Globus pallidus (tissue), 1 donor: ENCODE measurements at places on chromosomes 12 and 14.

DNA sequence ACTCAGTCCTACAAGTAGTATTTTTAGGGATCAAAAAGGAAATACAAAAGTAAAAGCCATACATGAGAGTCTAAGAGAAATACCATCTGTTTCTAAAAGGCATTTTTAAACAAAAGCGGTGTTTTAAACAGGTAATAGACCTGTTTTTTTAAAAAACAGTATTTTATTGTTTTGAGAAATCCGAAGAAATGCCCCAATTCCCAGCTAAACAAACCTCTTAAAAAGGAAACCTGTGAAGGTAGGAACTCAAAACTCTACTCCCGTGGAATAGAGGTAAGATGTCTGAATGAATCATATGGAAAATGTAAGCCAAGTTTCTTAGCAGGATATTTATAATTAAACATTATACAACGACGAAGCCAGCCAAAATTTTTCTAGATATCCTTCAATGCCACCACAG, 2.0 kb downstream of the PPP1R13B start:
- no peak for DNase-seq

- DNase-seq: no peak
Observed at GRCh38 chr14:58584383-58584782, 53.4 kb upstream of the DACT1 start.

DNA sequence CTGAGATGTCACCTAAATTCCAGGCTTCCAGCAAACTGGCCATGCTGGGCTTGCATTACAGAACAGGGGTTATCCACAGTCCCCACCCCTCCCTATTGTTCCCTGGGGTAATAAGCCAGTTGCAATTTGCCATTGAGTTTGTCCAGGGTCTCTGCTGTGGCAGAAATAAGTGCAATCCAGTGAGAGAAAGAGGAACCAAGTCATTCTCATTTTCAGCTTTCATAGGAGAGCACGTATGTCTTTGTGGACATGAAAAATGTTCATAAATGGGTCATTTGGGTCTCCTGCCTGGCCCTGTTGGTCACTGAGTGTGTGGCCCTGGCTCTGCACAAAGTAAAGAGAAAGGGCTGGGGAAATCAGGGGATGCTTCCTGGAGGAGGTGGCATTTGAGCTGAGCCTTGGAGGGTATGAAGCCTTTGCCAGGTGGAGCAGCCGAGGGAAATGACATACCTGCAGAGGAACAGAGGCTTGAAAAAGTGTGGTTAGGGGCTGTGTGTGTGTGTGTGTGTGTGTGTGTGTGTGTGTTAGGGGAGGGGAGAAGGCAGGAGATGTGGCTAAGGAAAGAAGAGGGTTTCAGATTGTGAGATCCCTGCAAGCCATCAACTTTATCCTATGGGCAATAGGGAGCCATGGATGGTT, 29.3 kb downstream of the CMKLR1 start:
- DNase-seq: no peak

GRCh38 chr12:118188690-118189371, 52.9 kb downstream of the PEBP1 start:
- DNase-seq: peak; percentile 78

DNA sequence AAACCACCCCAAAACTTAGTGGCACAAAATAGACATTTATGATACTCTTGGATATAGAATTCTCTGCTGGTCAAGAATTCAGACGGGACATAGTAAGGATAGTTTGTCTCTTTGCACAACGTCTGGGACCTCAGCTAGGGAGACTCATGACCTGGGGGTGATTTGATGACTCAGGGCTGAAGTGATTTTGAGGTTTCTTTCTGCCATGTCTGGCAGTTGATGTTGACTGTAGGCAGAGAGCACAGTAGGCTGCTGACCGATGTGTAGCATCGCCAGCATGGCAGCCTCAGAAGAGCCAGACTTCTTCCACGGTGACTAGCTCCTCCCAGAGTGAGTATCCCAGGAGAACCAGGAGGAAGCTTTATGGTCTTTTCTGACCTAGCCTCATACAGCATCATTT, 88.9 kb upstream of the FRMD6 start:
- DNase-seq: no peak

- DNase-seq: no peak
Observed at GRCh38 chr14:40447017-40447416, 1014.8 kb upstream of the FBXO33 start.

- no peak for DNase-seq
Observed at GRCh38 chr14:35808076-35808637, 938 bp downstream of the RALGAPA1 start.
